ENCODE measurements at places on chromosomes 1 and 21.

DNA sequence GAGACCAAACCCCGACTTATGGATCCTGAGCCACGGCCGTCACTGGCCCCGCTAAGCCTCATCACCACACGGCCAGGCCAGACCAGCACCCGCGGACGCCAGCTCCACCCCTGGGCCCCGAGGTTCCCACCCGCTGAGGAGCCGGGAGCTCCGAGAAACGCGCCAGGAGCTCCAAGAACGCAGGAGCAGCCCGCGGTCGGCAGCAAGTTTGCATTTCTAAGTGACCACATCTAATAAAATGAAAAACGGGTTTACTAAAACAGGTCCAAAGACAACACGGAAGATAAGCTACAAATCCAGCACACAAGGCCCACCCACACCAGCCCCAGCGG is 8.1 kb upstream of the C1QTNF12 start:
- DNase-seq: no peak
- H3K4me1 ChIP-seq: peaks cover 2% of the 10 kb centered on the region
- no peaks in the 10 kb centered on the region for H3K27me3 ChIP-seq
- H3K4me3 ChIP-seq: no peak overlapping the region
- H3K36me3 ChIP-seq: peaks cover 25% of the 10 kb centered on the region
- H3K27ac ChIP-seq: no peak overlapping the region

GRCh38 chr21:41774467-41775148 is 7.8 kb upstream of the RIPK4 start:
- H3K36me3 ChIP-seq: no peaks in the 10 kb centered on the region
- H3K27me3 ChIP-seq: peaks cover 38% of the 10 kb centered on the region
- H3K4me3 ChIP-seq: no peak overlapping the region

DNA sequence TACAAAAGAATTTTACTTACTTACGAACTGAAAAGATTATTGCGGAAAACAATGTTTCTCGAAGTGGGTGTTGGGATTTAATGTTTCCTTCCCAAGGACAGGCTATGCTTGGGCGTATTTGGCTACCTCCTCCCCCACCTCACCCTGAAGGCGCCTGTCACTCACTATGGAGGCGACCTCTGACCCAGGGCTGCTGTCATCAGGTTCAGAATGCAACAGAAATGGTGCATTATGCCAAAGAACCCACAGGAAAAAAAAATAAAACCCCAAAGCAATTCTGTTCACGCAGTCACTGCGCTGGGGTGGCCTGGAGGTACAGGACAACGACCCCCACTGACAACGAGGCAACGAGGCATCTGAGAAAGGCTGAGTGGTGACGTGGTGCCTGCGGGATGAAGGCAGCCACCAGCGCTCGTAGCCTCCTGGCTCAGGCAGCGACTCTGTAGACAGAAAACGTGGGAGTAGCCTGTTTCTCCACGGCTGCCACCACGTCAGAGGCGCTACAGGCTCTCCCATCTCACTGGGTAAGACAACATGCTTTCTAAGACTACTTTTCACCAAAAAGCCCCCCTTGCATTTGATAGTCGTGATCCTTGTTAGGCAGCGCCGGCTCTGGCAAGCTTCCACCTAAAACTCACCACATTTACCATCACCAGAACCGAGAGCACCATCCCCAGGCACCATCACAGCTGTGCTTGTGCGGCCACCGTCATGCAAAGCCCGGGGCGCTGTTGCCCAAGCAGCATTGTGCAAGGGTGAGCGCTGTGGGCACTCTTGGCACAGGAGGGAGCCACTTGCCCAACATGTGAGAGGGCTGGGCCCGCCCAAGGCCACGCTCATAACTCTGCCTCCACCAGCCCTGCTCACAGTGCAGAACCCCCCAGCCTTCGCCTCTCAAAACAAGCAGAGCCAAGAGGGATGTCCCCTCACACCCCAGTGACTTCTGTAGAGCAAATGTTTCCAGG is 14.3 kb downstream of the NADK start:
- H3K27me3 ChIP-seq: no peaks in the 10 kb centered on the region
- DNase-seq: no peak
- no peak overlapping the region for H3K27ac ChIP-seq
- peaks cover 26% of the 10 kb centered on the region for H3K36me3 ChIP-seq

DNA sequence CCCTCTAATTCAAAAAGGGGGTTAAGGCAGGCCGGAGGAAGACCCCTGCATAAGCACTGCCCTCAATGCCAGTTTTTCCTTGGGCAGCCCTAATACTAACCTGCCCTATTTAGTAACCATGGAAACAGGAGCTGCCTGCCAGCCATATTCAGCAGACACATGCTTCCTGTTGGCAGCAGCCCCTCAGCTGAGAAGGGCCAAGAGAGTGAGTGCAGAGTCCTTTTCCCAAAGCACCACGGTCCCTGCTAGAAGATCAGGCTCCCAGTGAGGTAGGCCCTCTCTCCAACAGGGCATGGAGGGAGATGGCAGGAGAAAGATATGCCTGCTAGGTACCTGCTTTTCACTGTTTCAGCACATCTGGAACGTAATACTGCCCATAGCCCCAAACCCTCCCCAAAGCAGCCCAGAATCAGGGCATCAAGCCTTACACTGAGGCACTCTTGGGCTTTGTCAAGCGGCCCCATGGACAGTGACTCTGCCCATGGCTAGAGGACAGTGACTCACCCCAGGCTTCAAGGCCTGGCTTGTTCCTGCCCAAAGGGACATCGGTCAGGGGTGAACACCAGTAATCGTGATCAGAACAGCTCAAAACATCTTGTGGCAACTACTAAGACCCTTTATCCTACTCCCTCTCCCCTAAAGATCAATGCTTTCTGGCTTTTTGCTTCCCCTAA is 64.5 kb downstream of the BCAR3 start:
- H3K4me3 ChIP-seq: no peak overlapping the region
- no peak for DNase-seq
- peaks cover 48% of the 10 kb centered on the region for H3K4me1 ChIP-seq
- no peak overlapping the region for H3K27ac ChIP-seq
- no peaks in the 10 kb centered on the region for H3K36me3 ChIP-seq

GRCh38 chr1:47650205-47650604 is 212.4 kb downstream of the FOXD2 start:
- H3K36me3 ChIP-seq: no peaks in the 10 kb centered on the region
- peaks cover 79% of the 10 kb centered on the region for H3K27me3 ChIP-seq

- H3K27ac ChIP-seq: peak overlapping the region; percentile 91
- H3K36me3 ChIP-seq: peaks cover 24% of the 10 kb centered on the region
- DNase-seq: peak; percentile 59
- H3K27me3 ChIP-seq: no peaks in the 10 kb centered on the region
Measured at GRCh38 chr1:11944358-11944931, 9.9 kb downstream of the PLOD1 start.
